ENCODE measurements at places on chromosomes 3 and 15. TPM values are rescaled to one million over a fixed set of nuclear protein-coding genes. Genes with fewer than 3 reads are reported as not detected.

Gene DCLK3
- not detected for total RNA-seq

Gene CYP8B1
- total RNA-seq: not detected

Gene THBS1
- total RNA-seq: 16.1 TPM

DNA sequence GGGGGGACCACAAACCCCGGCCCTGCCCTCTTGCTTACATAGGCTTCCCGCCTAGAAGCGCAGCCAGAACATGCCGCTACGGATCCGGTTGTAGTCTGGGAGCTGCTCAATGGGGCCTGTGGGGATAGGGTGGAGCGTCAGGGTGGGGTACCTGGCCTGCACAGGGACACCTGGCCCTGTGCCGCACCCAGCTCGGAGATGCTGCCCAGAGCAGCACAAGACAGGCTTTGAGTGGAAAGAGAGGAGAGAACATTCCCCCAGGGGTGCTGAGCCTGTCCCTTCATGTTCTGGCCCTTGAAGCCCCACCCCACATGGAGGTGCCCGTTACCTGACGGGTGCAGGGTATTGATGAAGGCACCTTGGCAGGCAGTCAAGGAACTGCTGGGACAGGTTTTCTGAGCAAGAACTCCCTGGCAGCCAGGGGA lies 4.0 kb upstream of the COL7A1 start:
- peak; percentile 10 for DNase-seq

DNA sequence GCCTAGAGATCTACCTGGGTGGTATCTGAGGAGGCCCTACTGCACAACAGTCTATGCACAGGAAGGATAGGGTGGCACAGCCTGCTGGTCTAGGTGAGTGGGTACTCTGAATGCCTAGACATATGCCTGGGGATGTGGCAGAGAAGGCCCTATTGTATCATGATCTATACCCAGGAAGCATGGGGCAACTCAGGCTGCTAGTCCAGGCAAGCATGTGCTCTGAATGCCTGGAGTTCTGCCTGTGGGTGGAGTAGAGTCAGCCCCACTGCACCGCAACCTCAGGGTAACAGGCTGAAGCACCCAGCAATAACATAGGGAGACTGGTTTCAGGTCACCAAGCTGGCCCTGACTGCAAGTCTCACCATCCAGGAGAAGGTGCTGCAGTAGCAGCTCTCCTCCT lies 224.7 kb downstream of the MFSD1 start:
- DNase-seq: no peak

DNA sequence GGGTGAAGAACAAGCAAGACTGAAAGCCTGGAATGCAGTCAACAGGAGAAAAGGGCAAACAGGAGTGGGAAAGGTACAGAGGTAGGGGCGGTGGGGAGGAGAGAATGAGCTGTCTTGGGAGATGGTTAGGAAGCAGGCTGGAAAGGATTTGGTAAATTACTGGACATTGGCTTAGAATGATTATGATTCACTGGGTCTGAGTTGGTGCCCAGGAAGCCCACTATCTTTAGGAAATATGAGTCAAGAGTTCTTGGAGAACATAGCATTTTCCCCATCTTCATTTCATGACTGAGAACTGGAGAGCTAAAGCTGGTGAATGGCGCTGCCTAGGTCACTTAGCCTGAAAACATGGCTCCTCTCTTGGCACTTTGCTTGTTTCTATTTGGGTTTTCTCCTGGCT lies 74.7 kb upstream of the C3orf80 start:
- no peak for DNase-seq

- no peak for DNase-seq
Measured at GRCh38 chr3:46282696-46283095, 40.4 kb downstream of the CCR3 start.

- DNase-seq: no peak
Measured at GRCh38 chr3:44955917-44956316, 20.1 kb downstream of the ZDHHC3 start.

GRCh38 chr3:50491023-50491422 lies 12.4 kb downstream of the CACNA2D2 start:
- DNase-seq: no peak

DNA sequence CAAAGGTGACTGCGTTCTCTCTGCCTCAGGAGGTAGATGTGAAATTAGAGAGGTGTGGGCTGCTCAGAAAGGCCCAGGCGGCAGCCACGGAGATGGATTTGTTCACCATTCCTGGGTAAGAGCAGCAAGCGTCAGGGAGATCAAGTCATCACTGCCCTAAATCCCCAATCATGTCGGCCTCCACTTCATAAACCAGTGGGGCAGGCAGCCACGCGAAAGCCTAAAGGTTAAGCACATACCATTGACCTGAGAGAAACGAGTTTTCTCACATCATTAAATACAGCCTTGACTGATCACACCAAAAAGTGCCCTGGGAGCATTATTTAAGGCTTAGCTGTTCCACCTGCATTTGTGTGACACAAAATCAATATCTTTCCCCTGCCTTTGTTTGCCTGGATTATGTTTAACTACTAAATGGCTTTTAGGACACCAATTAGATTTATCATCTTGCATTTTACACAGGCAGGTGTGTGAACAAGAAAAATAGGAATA lies 50.7 kb upstream of the FOXB1 start:
- no peak for DNase-seq

GRCh38 chr15:28043691-28044091 lies 55.4 kb downstream of the OCA2 start:
- DNase-seq: no peak

DNA sequence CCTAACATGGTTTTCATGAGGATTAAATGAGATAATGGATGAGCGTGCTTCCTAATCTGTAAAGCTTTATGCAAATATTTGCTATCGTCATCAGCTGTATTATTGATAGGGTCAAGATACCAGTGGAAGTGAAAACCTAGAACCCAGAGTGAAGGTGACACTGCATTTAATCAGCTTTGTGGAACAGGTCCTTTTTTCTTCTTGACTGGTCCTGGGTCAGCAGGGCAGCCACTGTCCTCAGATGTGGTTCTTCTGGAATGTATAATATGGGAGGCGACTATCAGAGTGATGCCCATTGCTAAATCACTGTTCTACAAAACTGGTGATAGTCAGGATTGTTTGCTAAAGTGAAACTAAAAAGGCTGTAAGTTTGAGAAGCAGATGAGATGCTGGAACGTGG lies 41.4 kb downstream of the SORD start:
- DNase-seq: no peak

GRCh38 chr3:102464261-102464660 lies 29.4 kb downstream of the ZPLD1 start:
- no peak for DNase-seq

DNA sequence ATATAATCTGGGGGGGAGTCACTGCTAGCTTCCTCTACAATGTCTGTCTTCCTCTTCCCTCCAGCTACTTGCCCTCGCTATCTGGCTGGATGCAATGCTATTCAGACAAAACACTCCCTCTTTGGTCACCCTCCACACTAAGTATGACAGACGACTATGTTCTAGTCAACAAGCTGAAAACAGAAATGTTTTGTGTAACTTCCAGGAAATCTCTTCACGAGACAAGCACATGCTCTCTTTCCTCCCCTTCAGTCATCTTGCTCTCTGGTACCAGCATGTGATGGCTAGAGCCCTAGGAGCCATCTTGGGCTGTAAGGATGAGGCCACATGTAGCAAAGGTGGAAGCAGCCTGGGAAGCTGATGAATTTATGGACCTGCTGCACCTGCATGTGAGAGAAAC lies 151.3 kb downstream of the ARRDC4 start:
- no peak for DNase-seq

- DNase-seq: no peak
Measured at GRCh38 chr3:116314476-116314875, 130.8 kb downstream of the LSAMP start.

DNA sequence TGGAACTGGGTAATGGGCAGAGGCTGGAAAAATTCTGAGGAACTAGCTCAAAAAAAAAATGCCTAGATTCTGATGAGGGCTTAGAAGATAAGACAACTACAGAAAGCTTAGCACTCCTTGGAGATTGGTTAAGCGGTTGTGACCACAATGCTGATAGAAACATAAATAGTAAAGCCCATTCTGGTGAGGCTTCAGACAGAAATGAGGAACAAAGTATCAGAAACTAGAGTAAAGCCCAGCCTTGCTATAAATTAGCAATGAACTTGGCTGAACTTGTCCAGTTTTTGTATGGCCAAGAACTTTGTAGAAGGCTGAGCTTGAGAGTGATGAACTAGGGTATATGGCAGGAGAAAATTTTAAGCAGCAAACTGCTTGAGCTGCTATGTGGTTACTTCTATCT lies 25.4 kb downstream of the GOLGB1 start:
- no peak for DNase-seq

GRCh38 chr15:81807186-81807585 lies 238.6 kb downstream of the MEX3B start:
- DNase-seq: no peak

DNA sequence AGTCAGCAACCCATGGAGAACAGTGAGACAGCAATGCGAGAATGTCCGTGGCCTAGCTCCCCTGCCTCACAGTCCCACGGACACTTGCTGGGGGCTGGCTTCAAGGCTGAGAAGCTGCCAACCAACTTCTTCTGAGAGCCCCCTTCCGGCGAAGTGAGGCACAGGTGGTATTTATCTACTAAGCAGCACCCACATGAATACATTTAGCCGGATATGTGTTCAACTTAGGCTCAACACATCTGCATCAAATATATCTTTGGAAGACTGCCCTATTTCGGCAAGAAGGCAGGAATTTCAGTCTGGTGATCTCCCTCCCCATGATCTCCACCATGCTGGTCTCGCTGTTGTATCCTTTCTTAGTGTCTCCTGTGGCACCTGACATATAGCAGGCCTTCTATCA lies 340.9 kb upstream of the NR2E3 start:
- no peak for DNase-seq

DNA sequence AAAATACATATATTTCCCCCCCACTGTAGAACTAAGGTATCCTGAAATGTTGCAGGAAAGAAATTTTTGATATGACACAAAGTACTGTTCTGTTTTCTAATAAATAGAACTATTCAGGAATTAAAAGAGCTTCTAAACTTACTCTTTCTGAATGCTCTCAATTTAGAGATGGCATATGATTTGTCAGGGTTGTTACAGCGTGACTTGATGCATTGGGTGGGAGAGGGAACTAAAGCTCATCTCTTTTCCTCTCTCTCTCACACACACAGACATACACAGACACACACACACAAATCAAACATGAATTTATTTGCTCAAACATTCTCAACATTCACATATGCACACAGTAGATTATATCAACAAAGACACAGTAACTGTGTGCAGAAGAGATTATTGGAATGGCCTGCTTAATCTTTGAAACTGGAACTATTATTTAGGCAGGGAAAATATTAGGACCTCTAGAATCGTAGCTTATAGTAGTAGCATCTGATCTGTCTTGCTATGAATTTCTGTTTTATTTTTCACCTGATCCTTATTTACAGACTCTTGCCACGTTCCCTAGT lies 807.4 kb upstream of the GBE1 start:
- DNase-seq: no peak

- no peak for DNase-seq
Measured at GRCh38 chr15:99402014-99402729, 150.9 kb downstream of the LRRC28 start.

- peak; percentile 57 for DNase-seq
Measured at GRCh38 chr15:92082006-92082843, 228.7 kb downstream of the SLCO3A1 start.

- no peak for DNase-seq
Measured at GRCh38 chr15:88918738-88919137, 5.6 kb upstream of the MFGE8 start.

- no peak for DNase-seq
Measured at GRCh38 chr15:80925597-80926059, 64.0 kb downstream of the MESD start.

GRCh38 chr3:83092521-83093221 lies 1331.2 kb upstream of the GBE1 start:
- DNase-seq: no peak

- no peak for DNase-seq
Measured at GRCh38 chr3:67635257-67635656, 19.2 kb downstream of the SUCLG2 start.

- DNase-seq: no peak
Measured at GRCh38 chr3:128353361-128353965, 113.2 kb downstream of the DNAJB8 start.

GRCh38 chr15:65816441-65816840 lies 24.3 kb upstream of the DENND4A start:
- DNase-seq: no peak

All from CD8-positive, alpha-beta T cell (primary cell).